CD4-positive, alpha-beta T cell treated with Interleukin-21 for 1 hour (primary cell): ENCODE measurements at places on chromosomes 1 and 21.

GRCh38 chr1:56688522-56689026 lies 43.5 kb downstream of the PRKAA2 start:
- DNase-seq: no peak

DNA sequence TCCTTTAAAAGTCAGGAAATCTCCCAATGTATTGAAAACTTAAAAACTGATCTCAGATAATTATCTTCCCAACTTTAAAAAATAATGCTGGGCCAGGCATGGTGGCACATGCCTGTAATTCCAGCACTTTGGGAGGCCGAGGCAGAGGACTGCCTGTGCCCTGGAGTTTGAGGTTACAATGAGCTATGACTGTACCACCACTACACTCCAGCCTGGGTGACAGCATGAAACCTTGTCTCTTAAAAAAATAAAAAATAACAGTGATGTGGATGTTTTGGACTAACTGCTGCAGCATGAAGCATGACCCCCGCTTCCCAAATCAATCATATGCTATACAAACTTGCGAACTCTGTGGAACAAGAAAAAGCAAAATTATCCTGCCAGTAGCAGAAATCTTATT lies 186.3 kb downstream of the RERE start:
- no peak for DNase-seq

DNA sequence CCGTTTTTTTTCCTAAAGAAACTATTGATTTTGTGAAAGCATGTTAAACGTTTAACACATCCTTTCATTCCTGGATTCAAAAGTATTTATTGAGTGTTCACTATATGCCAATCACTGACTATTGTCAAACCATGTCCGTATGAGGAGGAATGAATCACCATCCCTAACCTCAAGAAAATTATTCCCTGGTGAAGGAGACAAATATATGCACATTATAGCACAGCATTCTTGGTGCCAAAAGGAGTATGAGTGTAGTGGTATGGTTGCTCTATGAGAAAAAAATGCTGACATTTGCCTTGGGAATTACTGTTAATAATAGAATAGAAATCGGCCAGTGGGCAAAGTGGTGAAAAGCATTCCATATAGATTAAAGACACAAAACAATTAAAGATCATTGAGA lies 1390.1 kb downstream of the MRPL39 start:
- no peak for DNase-seq

GRCh38 chr1:6703016-6703415 lies 1.4 kb upstream of the DNAJC11 start:
- DNase-seq: no peak

DNA sequence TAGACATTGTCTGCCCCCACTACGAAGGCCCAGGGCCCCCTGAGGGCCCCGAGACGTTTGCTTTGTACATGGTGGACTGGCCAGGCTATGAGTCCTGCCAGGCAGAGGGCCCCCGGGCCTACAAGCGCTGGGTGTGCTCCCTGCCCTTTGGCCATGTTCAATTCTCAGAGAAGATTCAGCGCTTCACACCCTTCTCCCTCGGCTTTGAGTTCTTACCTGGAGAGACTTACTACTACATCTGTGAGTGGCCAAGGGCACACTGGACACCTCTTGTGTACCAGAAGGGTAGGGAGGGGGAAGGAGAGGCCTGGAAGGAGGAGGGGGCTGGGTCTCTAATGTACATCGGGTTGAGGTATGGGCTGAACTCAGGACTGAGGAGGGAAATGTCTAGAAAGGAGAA lies 3.2 kb downstream of the EFNA4 start:
- DNase-seq: no peak
